ENCODE measurements at places on chromosomes 12 and 14.

GRCh38 chr14:63249092-63249491 is 44.8 kb downstream of the RHOJ start:
- DNase-seq = no peak

- no peak for DNase-seq
Measured at GRCh38 chr12:56130876-56131275, 2.8 kb downstream of the ESYT1 start.

- DNase-seq = no peak
Measured at GRCh38 chr14:84208451-84208850, 1321.5 kb upstream of the FLRT2 start.

GRCh38 chr12:55041345-55042055 is 21.7 kb downstream of the NEUROD4 start:
- DNase-seq = no peak

DNA sequence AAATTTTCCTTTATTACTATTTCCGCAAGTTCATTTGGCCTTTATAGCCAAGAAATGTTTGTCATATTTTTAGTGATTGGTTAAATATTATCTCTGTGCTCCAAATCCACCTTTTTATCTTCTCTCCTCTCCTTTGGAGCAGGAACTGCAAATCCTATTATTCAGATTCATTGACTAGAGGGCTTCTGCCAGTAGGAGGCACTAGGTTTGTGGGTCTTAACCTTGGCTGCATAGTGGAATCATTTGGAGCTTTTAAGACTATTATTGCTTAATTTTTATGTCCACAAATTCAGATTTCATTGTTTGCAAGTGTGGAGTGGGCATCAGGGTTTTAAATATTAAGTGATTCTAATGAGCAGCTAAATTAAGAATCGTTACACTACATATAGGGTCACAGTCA is 75.3 kb upstream of the SYT10 start:
- DNase-seq = no peak

GRCh38 chr14:31414190-31414833 is 6.0 kb downstream of the HEATR5A start:
- no peak for DNase-seq

DNA sequence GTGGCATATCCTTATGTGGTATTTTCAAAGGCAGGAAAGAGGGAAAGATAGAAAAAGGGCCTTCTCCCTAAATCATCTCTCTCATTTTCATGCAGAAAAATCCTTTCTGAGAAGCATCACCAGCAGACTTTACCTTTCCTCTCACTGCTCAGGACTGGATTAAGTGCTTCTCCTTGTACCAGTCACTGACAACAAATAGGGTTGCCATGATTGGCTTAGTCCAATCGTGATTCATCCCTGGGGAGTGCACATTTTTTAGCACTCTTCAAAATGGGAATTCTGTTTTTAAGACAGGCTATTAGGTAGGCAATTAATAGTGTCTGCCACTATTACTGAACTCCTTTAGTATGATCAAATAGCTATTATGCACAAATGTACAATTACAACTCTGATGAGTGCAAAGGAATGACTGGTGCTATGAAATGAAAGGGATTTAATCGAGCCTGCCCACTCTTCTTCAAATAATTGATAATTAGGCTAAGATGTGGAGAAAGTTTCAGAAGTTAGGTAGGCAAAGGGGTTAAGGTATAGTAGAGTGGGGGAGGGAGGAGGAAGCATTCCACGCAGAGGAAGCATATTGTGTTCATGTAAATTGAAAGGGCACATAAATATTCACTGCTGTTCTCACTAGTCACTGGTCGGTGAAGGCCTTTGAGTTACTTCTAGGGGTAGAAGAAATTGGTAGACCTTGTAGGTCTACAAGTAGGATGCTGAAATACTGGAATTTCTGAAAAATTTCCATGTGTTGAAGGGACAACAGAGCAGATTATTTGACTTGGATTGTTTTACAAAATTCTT is 84.0 kb downstream of the MSRB3 start:
- no peak for DNase-seq

- no peak for DNase-seq
Measured at GRCh38 chr12:143964-144649, 69.8 kb downstream of the SLC6A12 start.

- DNase-seq = no peak
Measured at GRCh38 chr12:83018088-83018487, 331.4 kb downstream of the TMTC2 start.

DNA sequence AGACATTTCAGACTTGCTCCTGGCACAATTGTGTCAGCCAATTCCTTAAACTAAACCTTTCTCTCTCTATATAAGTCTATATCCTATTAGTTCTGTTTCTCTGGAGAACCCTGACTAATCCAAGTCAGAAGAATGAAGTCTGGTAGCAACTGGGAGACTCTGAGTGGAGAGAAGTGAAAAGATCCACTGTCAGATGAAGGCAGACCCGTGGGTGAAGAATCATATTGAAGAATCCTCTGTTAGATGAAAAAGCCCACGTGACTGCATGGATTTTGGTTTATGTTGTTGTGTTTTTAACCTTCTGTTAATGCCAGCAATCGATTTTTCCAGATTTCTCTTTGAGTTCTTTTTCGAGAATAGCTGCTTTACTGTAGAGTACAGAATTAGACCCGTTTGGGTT is 29.5 kb upstream of the APOLD1 start:
- DNase-seq = no peak

DNA sequence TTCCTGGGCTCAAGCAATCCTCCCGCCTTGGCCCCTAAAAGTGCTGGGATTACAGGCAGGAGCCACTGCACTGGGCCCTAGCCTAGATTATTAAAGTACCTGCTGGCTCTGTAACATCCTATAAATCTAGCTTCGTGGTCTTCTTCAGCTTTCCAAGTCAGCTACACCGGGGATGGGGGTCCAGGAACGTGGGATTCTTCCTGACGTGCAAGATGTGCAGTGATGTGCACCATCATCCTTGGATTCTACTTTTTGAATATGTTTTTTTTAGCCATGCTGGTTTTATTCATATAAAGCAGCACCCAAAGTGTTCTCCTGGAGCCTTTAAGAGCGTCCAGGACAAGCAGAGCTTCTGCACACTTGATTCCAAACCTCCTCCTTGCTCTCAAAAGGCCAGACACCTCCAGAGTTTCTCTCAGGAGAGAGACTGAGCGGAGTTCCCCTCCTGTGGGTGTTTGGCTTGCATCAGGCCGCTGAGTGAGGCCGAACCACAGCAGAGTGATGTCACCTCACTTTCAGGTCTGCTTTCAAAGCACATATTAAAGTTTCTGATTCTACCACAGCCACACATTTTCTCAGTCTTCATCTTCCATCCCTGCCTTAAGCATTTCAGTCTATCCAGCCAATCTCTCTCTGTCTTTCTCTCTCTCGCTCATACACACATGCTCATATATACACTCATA is 33.4 kb downstream of the VCPKMT start:
- DNase-seq = peak; percentile 82

DNA sequence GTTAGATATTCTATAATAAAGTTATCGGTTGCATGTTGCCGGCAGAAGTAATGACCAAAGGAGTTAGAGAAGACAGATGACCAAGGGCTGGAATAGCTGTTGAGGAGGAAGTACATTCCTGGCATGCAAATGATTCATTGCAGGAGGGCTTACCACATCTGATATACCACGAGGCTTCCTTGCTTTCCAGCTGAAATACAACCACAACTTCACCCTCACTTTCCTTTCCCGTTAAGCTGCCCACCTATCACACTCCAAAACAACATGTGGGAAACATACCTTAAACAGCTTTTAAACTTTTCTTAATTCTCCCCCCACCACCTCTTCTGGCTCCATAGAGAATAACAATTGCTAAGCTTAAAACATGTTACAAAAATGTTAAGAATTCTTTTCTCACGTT is 594.1 kb downstream of the NRXN3 start:
- no peak for DNase-seq

- no peak for DNase-seq
Measured at GRCh38 chr12:325906-326305, 63.2 kb downstream of the KDM5A start.

DNA sequence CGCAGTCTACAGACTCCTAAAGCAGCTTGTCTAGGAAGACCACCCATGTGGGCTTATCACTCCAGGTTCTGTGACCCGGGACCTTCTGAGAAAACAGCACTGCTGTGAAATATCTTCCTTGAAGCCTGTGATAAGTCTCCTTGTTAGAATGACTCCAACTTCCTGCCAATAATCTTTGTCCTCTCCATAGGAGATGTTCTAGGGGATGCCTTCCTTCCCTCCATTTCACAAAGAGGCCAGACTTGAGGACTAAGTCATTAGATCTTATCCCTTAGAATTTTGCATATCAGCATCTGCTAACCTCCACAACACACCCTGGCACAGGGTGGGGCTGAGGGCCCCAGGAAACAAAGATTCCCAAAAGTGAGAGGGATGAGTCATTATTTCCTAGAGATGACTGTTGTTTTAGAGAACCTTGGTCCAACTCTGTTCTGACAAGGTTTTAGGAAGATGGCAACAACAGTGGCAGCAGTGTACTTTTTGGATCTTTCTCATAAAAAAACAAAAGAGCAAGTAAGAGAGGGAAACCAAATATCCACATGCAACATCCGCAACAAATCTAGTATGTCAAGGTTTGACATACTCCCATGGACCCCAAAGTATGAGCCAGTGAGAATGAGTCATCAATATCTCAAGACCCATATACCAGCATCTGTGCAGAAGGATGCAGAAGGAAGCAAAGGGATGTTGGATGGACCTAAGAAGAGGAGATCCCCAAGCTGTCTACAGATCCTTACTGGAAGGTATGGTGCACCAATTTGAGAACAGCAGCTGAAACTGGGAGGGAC is 6.0 kb downstream of the LTB4R start:
- no peak for DNase-seq

- no peak for DNase-seq
Measured at GRCh38 chr12:106108185-106108835, 30.4 kb downstream of the NUAK1 start.

DNA sequence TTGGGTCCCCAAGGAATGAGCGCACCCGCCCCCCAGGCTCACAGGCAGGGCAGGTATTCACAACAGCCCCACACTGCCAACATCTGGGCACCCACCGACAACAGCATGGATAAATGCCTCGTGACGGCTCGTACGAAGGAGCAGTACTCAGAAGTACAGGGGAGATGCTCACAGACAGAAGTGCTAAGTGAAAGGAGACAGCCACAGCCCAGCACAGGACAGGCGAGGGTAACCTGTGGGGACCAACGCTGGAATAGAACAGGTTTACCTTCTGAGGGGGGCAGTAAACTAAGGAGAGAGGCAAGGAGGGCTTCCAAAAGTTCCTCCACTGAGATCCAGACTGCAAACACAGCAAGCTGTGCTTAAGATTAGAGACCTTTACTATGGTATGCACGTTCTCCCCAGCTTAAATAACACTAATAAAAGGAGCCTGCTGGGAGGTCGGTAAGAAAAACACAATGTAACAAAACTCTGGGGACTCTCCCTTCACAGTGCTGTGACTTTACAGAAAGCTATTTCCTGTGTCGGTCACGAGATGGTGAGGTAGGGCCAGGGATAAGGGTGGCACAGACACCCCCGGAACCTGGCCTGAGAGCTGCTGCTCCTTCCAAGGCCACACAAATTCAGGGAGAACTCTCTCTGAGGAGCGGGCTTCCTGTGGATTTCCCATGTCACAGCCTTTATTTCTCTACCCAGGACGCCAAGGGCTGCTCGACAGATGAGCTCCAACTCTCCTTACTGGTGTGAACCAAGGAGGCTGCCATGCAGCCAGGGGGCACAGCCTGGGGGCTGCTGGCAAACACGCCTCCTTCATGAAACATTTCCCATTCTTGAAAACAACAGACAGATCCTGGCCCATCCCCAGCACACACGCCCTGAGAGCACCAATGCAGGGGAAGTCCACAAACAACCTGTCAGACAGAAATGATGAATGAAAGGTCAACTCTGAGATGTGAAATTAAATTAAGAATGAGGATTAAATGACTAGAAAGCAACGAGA is 26.3 kb downstream of the SLC15A4 start:
- no peak for DNase-seq

GRCh38 chr12:71645268-71645667 is 18.4 kb downstream of the ZFC3H1 start:
- DNase-seq = no peak

DNA sequence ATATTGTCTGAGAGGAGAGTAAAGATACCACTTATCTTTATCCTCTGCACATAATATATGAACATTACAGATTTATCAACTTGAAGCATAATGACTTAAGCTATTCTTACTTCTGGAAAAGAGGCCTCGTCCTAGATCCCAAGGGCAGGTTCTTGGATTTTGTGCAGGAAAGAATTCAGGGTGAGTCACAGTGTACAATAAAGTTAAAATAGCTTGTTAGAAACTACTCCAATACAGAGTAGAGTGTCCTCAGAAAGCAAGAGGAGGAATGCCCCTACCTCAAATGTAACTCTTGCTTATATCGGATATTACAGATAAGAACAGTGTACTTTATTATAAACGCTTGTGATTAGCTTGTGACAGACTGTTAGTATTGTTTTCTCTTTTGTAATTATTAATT is 41.9 kb upstream of the ABCC9 start:
- DNase-seq = no peak

- DNase-seq = no peak
Measured at GRCh38 chr12:66304296-66304900, 2.1 kb downstream of the HELB start.

- DNase-seq = peak; percentile 83
Measured at GRCh38 chr12:127165567-127166392, 1101.2 kb upstream of the TMEM132C start.

GRCh38 chr12:19093218-19093617 is 36.3 kb upstream of the PLEKHA5 start:
- no peak for DNase-seq

GRCh38 chr12:3752741-3753486 is at the start of gene CRACR2A:
CRACR2A (minus strand) TSS chr12:3753109; CDS start chr12:3696999, 56,110 bp downstream.
- peak; percentile 87 for DNase-seq

DNA sequence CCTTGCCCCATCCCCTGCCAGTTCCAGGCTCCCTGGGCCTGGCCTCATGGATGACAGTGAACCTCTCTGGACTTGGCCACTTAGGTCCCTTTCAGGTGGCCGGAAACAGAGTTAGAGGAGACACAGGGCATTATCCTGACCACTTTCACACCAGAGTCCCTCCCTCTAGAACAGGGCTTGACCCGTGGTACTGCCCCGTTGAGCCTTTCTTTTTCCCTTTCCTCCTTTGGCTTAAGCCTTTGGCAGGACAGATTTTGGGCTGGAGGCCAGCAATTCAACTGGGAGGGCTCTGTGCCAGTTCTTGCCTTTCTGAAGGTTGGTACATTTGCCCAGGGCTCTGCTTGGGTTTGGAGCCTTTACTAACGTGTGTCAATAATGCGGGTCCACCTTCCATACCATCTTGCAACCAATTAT is 22.8 kb downstream of the TPCN1 start:
- no peak for DNase-seq

DNA sequence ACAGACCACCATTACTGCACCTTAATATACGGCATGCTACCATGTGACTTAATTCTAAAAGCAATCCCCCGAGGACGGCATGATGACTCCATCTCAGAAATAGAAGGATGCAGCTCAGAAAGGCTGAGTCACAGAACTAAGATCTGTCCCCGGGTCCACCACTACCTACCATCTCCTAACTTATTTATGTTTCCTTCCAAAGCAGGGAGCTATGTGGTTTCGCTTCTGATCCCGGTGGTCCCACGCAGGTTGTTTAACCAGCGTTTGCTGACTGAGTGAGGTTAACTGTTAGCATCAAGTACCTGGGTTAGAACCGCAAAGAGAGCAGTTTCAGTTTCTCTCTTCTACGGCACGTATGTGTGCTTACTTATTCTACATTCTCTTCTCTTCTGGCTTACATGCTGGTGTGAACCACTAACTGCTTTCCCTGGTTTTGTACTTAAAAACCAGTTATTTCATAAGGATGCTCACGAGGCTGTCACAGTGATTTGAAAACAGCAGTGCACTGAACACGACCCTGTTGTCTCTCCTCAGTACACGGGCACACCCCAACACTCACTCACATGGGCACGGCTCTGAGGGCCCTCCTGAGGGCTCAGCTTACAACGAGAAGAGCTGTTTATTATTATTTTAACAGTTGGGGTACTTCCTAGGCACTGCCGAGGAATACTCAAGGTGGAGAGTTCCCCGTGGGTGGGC is 66.7 kb downstream of the CCDC88C start:
- peak; percentile 69 for DNase-seq
